ENCODE measurements at places on chromosomes 12 and 14.

DNA sequence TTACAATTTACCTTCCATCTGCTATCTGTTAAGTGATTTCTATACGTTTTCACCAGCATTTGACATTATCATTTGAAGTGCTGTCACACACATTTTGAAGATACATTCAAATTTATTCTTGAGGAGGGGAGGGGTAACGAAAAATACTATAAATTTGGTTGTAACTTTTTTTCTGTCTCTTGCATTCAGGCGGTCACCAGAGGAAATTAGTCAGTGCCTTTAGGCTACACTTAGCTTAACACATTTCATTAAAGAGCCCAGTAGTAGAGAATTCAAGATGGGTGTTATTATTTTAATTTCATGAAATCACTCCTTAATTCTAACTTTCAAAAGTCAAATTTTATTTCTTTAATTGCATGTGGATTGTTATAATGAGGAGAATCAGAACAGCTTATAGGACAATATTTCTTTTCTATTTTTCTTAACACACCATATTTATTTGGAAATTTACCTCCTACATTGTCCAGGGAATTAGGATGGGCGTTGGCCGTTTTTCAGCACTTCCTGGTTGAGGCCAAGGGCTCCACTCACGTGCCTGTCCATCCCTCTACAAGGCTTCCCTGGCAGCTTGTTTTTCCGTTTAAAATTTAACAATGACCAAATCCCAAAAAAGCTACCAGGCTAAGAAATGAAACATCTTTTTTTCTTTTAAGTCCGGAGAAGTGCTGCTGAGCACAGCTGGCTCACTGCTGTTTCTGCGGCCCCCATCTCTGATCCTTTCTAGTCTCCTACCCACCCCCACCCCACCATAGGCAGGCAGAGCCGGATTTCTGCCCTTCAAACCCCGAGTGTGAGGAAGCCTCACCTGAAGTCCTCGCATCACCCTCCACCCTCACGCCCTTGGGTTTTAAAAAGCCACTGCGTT is 1.1 kb upstream of the FAR2 start:
- no peak for DNase-seq

GRCh38 chr12:59383079-59383822 is 212.6 kb upstream of the SLC16A7 start:
- DNase-seq: no peak

DNA sequence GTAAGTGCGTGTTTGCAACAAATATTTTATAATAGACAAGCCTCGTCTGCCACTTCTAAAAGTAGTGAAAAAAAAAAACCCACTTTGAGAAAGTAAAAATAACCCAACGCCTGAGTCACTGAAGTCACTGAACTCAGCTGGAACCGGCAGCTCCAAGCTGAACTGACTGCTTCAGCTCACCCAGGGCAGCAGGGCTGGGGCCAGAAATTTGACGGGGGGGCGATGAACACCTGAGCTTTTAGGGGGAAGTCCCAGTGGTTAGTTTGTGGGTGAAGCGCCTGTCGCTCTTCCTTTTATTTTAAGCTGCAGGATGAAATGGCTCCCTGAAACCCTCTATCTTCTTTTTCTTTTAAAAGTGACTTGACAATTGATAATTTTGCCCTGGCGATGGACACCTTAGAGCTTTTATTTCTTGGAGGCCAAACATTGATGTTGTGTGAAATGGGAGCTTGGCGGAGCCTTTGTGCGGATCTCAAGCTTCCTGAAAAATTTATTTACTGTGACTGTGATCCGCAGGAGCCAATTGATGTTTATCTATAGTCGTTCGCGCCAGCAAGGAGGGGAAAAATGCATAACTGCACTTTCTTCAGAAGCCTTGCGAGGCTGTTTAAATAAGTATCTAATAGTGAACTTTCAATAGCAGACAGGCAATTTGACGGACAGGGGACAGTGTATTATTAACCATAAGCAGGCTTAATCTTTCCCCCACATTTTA is 173.2 kb upstream of the MYL2 start:
- no peak for DNase-seq

DNA sequence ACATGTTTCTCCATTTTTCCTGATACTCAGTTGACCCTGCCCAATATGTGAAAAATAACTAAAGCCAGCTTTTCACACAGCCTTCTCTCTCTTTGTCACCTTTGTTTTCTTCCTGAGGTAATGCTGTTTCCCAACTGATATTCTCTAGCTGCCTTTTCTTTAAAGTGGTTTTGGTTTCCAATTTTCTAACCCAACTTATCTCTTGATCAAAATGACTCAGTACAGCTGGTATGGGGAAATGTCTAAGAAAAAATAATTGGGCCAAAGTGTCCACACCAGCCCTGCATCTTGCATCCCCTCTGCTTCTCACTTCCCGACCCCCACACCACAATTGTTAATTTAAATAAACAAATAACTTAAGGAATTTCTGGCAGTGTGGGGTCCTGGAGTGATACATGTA is 193.8 kb downstream of the SYT1 start:
- no peak for DNase-seq

- no peak for DNase-seq
These were observed 1.3 kb downstream of the OTOGL start for GRCh38 chr12:80100591-80100990.

DNA sequence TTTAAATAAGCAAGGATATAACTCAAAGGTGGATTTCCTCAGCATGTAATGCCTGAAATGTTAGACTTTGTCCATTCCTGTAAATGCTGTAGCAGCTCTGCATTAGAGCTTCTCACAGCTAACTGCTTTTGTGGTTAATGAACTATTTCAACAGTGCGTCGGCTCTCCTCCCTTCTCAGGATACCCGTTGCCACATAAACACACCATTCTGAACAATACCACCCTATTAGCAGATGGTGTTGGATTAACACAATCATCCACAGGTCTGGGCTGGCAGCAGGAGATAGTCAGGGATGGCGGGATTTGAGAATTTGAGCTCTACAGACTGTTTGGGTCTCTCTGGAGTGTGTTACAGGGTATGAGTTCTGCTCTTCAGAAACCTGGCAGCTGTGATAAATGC is 33.5 kb upstream of the C12orf42 start:
- DNase-seq: no peak
